ENCODE measurements at places on chromosomes 16 and 17.

- DNase-seq = no peak
These were observed 24.2 kb downstream of the WNT3 start for GRCh38 chr17:46794318-46794717.

- no peak for DNase-seq
These were observed 250.7 kb downstream of the NTN1 start for GRCh38 chr17:9271989-9272388.

GRCh38 chr17:40551879-40552768, 13.1 kb downstream of the CCR7 start:
- DNase-seq = no peak

- DNase-seq = no peak
These were observed 74.7 kb upstream of the ERCC4 start for GRCh38 chr16:13845232-13845631.

GRCh38 chr17:7611635-7612293, 2.9 kb downstream of the FXR2 start:
- no peak for DNase-seq

- no peak for DNase-seq
These were observed 72.4 kb downstream of the RPH3AL start for GRCh38 chr17:280216-280615.

DNA sequence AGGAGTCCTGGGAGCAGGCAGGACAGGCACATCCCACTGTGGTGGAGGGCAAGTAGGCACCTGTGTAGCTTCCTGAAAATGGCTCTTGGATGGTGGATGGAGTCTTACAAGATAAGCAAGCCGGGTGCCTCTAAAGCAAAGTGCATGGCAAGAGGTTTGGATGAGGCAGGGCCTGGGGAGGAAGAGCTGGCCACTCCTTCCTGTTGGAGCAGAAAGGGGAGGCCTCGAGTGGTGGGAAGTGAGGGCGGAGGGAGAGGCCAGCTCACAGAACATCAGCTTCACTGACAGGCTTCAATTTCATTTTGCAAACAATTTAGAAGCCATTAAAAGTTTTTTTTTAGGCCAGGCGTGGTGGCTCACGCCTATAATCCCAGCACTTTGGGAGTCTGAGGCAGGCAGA, 31.0 kb downstream of the CD300A start:
- DNase-seq = no peak

GRCh38 chr17:7955414-7956227, 23.6 kb downstream of the CNTROB start:
- no peak for DNase-seq

DNA sequence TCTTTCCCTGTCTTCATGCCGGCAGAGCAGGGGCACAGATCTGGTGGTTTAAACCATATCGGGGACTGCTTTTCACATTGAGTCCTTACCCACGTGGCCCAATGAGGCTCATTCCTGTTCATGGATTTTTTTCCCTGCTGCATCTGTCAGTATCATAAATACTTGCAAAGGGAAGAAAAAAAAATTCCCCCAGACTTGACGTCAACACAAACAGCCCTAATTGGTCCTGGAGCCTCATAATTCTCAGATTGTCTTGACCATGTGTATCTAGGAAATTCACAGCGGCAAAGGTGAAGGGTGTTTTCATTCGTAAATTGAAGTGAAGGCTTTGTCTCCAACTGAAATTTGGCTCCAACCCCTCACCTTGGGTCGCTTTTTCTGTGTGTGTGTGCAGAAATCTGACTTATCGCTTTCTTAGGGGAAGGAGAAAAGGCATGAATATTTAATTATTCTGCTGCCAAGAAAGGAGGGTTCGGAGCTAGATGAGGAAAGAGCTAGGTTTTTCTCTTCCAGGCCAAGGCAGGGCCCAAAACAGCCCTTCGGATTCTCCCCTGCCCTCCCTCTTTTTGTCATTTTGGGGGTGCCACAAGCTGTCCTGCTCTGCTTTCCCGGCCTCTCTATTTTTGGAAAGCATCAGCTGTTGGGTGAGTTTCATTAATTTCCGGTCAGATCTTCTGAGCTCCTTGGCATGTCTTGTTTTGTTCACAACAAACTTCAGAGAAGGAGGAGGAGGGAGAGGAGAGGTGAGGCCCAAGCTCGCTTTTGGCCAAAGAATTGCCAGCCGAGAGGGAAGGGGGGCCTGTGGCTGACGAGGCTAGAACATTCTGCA, 17.8 kb upstream of the CIBAR2 start:
- DNase-seq = no peak

DNA sequence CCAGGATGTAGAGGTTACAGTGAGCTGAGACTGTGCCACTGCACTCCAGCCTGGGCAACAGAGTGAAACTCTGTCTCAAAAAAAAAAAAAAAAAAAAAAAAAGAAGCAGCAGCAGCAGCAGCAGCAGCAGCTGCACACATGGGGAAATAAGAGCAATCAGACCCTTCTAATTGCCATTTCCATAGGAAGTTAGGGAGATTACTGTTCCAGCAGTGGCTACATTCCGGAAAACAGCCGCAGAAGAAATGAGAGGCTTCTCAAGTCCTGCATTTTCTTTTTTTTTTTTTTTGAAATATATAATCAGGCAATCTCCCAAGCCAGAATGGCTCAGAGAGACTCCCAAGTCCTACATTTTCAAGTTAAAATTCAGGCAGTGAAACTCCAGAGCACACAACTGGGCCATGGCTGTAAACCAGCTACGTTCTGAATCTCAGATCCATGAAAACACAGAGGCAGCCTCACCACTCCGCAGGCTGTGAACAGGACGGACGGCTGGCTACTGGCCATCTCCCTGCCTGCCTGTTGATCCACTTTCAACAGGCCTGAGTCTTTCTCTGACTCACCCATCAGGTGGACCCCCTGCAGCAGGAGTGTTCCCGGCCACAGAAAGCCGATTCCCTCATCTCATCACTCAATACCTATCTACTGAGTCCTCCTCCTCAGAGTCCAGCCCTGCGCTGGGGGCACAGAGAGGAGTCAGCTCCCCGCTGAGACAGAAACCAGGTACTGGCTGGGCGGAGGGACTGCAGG, 15.0 kb downstream of the TRPV1 start:
- no peak for DNase-seq

DNA sequence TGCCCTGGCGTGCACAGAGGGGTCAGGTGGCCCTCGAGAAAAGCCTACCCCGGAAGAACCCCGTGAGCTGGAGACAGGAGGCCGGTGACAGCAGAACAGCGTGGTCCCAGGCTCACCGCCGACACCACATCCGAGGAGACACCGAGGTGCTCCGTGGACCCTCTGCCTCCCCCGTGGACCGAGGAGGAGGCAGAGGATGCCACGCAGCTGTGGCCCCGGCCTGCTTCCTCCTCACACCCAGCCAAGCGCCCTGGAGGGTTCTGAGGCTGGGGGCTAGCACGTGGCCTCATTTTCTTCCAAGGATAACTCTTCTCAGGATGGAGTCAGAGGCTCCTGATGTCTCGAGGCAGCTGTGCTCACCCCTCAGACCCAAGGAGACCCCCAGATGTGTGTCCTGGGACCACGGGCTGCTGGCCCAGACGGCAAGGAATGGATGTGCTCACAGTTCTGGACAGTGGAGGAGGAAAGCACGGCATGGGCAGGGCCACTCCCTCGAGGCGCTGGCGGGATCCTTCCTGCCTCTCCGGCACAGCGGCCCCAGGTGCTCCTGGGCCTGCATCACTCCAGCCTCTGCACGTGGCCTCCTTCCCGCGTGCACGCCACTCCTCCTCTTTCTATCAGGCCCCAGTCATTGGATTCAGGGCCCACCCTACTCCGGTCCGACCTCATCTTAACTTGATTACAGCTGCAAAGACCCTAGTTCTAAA, 4.4 kb upstream of the PVALEF start:
- DNase-seq = no peak

DNA sequence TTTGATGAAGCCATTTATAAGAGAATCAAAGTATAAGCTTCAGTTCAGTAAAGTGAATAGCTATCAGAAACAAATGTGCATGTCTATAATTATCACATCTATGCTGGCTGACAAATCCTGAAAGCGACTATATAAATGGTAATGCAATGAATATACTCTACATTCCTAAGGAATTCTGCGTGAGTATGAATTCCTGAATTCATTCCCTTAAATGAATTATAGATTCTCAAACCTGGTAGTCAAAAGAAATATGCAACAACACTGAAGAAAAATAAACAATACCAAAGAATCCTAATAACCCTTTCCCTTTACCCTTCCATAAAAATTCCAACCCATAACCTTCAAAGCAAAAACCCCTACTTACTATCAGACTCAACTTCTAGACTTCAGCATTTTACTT, 416.6 kb upstream of the PMFBP1 start:
- DNase-seq = no peak

DNA sequence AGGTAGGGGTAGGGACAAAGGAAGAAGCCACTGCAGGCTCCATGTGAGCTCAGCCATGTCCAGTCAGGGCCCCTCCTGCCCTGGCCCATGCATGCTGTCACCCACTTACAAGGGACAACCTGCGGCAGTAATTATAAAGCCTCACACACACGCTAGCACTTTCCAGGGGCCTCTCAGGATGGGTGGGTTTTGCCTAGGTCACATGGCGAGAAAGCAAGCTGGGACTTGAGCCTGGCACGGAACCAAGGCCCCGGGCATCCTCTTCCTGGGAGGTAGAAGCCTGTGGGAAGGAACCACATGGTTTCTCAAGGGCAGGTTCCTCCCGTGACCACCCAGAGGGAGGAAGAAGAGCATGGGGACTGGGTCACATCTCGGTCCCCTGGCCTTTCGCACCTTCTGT, 7.0 kb downstream of the ZNF319 start:
- DNase-seq = no peak
